ENCODE measurements at places on chromosomes 7 and 10. TPM values are rescaled to one million over a fixed set of nuclear protein-coding genes. Genes with fewer than 3 reads are reported as not detected.

- peak; percentile 58 for DNase-seq
Observed at GRCh38 chr10:102117391-102118159, 2.6 kb downstream of the LDB1 start.

DNA sequence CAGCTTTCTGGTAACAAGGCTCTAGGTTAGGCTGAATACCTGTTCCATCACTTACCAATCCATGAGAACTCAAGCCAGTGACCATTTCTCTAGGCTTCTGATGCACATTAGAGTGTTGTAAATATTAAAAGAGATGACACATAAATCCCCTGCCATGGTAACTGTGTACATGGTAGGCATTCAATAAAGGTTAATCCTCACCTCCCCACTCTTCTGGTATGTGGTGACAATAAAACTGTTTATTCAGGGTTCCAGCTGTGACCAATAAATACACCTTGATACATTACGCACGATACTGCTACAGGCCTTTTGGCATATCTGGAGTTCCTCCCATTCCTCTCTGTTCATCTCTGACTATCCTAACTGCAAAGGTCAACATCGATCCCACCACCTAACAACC lies 171.9 kb downstream of the SRPK2 start:
- no peak for DNase-seq

GRCh38 chr7:111813306-111813705 lies 251.0 kb upstream of the IMMP2L start:
- DNase-seq = no peak

DNA sequence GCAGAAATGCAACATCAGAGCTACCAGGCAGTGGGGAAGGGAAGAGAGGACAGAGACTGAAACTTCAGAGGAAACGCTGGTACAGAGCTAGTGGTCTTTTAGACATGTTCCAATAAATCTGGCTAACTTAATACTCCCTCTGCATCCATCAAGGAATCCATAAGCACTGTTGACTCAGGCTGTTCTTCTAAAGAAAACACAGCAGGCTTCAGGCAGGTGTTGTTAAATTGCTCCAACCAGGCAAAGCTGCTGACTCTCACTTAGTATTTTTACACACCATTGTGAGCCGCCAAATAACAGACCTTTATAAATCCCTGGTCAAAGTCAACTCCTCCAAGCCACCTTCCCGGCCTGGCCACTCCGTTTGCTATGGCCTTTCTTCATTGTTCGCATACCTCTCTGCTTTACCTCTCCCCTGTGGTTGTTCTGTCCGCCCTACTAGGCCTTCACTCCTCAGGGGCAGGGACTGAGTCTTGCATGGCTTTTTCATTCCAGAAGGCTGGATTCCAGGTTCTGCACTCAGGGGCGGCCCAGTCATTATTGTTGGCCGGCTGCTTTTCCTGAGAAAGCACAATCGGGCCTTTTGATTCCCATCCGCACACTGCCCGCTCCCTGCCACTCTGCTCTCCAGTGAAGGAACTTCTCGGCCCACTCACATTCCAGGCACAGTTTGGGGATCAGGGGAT lies 18.4 kb downstream of the CREB3L2 start:
- DNase-seq = no peak

DNA sequence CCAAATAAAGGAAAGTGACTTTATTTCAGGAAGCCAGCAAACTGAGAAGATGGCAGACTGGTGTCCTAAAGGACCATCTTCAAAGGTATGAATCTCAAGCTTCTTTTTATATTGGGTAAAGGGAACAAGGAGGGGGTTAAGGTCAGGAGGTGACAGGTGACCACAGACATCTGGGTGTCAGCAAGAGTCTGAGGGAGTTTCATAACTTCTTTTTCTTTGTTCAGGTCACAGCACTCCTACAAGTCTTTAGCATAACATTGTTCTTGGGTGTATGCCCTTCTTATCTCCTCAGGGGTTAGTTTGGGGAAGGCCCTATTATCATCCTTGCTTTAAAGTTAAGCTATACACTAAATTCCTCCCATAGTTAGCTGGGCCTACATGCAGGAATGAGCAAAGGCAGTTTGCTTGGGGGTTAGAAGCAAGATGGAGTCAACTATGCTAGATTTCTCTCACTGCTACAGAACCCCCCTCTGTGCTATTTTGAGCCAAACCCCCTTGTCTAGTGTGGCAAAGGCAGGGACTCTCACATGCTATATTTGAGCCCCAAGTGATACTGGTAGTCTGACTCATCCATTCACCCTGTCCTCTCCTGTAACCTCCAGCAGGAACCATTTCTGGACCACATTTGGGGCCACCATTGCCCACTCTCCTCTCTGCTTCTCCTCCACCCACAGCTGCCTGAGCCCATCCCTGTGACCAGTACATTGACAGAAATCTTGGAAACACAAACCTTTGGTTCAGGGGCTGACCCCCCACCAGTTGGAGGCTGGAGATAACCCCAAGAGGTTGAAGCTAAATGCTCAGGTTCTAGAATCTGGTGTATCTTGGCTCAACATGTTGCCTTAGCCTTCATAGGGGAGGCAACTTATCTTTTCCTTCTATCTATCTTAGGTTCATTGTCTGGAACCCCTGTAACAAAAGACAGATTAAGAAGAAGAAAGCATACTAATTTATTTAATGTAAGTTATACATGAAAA lies 55.5 kb upstream of the LRGUK start:
- DNase-seq = no peak

DNA sequence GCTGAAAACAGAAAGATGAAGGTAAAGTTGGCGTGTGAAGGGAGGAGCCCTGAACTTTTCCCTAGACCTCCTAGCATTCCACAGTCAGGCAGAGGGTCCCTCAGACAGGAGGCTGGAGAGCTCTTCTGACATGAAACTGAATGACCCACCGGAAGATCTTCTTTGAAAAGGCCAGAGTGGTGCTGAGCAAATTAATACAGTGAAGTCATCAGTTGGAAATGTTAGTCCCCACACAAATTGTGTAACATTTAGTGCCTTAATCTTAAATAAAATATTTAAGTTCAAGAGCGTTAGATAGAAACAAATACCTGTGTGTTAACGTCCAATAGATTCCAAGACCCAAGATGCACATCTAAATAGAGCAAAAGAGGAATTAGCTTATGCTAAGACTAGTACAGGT lies 49.0 kb upstream of the WNT16 start:
- DNase-seq = no peak

GRCh38 chr10:11602358-11602757 lies 9.1 kb downstream of the USP6NL start:
- DNase-seq = no peak

- no peak for DNase-seq
Observed at GRCh38 chr7:40711706-40712105, 576.9 kb downstream of the SUGCT start.

DNA sequence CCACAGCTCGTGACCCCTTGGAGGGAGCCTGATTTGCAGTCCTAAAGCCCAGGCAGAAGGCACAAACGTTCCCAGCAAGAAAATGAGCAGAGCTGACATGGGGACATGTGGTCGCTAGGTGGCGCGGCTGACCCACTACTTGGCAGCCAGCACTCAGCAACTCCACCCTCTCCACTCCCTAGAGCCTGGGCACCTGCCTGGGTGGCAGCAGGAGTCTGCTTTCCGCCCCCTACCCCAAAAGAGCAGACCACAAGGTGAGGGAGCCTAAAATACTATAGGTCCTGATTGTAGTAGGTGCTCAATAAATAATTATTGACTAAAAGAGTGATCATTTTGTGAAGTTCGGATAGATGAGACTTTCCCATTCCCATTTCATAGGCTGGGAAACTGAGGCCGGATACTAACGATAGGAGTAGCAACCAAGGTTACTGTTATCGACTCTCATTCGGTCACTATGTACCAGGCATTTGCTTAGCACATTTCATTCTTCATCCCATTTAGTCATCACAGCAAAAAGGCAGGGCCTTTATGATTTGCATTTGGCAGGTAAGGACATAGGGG lies 57.4 kb downstream of the NEUROG3 start:
- DNase-seq = peak; percentile 46

GRCh38 chr7:24403557-24403956 lies 119.6 kb downstream of the NPY start:
- no peak for DNase-seq

GRCh38 chr7:17580141-17580540 lies 281.7 kb downstream of the AHR start:
- peak; percentile 74 for DNase-seq

- DNase-seq = no peak
Observed at GRCh38 chr7:139557857-139558581, 34.5 kb downstream of the CLEC2L start.

GRCh38 chr7:131959106-131959812 lies 402.8 kb upstream of the PODXL start:
- DNase-seq = no peak

GRCh38 chr7:15280078-15280733 lies 281.6 kb downstream of the AGMO start:
- no peak for DNase-seq

- no peak for DNase-seq
Observed at GRCh38 chr10:109418795-109419194, 504.5 kb downstream of the XPNPEP1 start.

The NODAL gene
- total RNA-seq = not detected

- DNase-seq = no peak
Observed at GRCh38 chr7:123622660-123623386, 21.2 kb downstream of the ASB15 start.

DNA sequence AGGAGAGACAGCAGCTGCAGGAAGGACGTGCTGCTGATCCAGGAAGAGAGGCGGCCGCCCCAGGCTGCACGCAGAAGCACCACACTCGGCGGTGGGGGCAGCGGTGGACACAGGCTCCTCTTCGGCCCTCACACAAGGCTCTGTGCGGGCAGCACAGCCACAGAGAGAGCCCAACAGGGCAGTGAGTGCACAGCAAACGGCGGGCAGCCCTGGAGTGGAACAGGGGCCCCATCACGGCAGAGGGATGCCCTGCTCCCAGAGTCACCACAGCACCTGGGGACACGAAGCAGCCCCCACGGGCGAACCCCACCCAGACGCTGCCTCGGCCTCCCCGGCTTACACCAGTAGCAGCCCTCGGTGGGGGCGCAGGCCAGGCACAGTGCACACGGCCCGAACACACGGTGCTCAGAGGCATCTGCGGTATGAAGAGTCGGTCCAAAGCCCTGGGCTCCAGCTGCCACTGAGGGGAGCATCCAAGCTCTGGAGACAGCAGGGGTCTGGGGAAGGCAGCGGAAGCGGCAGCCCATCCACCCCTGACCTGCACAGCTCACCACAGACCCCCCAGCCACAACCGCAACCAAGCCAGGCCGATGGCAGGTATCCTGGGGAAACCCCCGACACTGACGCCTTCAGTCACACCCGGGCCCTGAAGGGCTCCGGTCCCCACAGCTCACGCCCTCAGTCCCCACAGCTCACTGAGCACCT lies 16.8 kb downstream of the NUDT1 start:
- DNase-seq = no peak

The SMKR1 gene
- not detected for total RNA-seq

The SYT15B gene
- total RNA-seq = 0.24 TPM

- no peak for DNase-seq
Observed at GRCh38 chr10:5538892-5539651, 14.3 kb downstream of the CALML3 start.

GRCh38 chr10:133318494-133319127 lies 9.9 kb downstream of the ZNF511 start:
- no peak for DNase-seq

DNA sequence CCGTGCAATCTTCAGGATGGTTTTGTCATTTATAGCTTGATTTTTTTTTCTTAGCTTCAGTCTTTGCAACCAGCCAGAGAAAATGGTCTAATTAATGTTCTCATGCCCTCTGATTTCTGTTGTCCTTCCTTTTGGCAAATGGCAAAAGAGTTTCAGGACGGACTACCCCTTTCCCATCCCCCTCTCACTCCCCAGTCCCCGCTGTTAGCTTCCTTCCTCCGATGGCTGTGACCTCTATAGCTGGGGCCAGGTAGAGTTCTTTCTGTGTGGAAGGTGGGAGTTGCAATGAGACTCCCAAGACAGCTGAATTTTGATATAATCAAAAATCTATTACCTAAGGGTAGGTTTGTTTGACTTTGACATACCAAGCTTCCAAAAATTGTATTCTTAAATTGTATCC lies 362.0 kb downstream of the PAXIP1 start:
- no peak for DNase-seq

The ITGA8 gene
- total RNA-seq = not detected
